Hematopoietic multipotent progenitor cell (in vitro differentiated cells): ENCODE measurements at places on chromosomes 12 and 14.

GRCh38 chr14:71650187-71650755 lies 282.0 kb upstream of the RGS6 start:
- no peak for DNase-seq

GRCh38 chr14:89912667-89913211 lies 41.8 kb downstream of the EFCAB11 start:
- peak; percentile 92 for DNase-seq

- no peak for DNase-seq
Measured at GRCh38 chr12:51817027-51817953, 31.2 kb downstream of the FIGNL2 start.

DNA sequence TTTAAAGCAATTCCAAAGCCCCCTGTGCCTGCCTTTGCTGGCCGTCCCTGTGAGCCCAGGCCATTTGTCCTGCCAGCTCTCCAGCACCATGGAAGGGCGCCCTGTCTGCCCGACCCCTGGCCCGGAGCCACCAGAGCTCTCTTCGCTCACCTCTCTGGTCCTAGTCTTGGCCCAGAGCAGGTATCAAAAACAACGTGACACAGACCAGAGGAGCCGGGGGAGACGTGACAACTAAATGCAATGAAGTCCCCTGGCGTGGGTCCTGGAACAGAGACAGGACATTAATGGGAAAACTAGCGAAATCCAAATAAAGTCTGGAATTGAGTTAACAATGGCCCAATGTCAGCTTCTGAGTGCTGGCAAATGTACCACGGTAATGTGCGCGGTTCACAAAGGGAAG lies 83.2 kb upstream of the DIO3 start:
- no peak for DNase-seq

DNA sequence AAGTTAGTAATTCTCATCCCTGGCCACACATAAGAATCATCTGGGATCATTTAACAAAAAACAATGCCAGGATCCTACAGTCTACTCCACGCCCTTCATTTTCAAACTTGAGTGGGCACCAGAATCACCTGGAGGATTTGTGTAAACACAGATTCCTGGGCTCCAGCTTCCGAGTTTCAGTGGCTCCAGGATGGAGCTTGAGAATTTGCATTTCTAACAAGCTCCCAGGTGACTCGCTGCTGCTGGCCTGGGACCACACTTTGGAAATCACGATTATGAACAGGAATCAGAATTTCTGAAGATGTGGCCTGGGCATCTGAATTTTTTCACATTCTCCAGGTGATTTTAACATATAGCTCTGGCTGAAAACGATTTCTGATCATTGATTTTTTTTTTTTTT lies 234.8 kb downstream of the CACNA1C start:
- DNase-seq = no peak
